Large intestine (tissue), 12 donors: ENCODE measurements at places on chromosomes 4 and X. TPM values are rescaled to one million over a fixed set of nuclear protein-coding genes. Genes with fewer than 3 reads are reported as not detected.

FRG1 gene
- 41.3 TPM for polyA plus RNA-seq

CT55 gene
- polyA plus RNA-seq = 0.06 TPM

LRPAP1 gene
- polyA plus RNA-seq = 219 TPM

IL2RG gene
- polyA plus RNA-seq = 118 TPM

NAT8L gene
- 1.2 TPM for polyA plus RNA-seq

DUSP21 gene
- not detected for polyA plus RNA-seq
